Stimulated activated effector memory CD8-positive, alpha-beta T cell treated with anti-CD3 and anti-CD28 coated beads, Interleukin-12 subunit alpha, Interleukin-12 subunit beta, amount 100 ng/mL, for 72 hours (primary cell): ENCODE measurements at places on chromosomes 3 and 15.

DNA sequence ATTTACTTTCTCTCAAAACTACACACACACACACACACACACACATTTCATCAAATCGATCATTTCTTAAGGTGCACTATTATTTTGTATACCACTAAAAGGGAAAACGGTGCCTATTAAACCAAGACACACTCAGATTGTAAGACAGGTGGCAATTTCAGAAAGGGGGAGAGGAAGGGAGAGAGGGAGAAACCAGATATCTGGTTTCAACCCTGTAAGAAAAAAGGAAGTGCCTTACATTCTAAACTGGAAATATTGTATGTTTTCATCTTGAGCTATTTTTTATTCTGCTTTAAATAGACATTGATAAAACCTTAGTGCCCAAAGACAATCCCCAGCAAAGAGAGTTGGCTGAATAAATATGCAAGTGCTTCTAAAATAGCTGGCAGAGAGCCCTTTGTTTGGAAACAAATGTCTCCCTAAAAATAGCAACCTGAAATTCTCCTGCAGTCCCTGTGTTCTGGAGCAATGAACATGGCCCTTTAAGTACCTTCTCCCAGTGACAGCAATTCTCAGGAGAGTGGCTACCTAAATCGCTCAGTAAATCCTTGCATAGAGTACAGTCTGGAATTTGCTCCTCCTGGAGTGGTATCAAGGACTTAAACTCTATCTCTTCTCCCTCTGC lies 85.7 kb downstream of the RARB start:
- no peak for DNase-seq

- DNase-seq, result no peak
Measured at GRCh38 chr3:4983739-4984510, 4.7 kb downstream of the BHLHE40 start.

GRCh38 chr3:12707449-12707848 lies 43.5 kb upstream of the RAF1 start:
- DNase-seq, result no peak

- no peak for DNase-seq
Measured at GRCh38 chr3:130537673-130538304, 20.8 kb downstream of the COL6A6 start.

GRCh38 chr3:42443292-42443691 lies 32.9 kb upstream of the LYZL4 start:
- no peak for DNase-seq

GRCh38 chr3:124404621-124405020 lies 325.6 kb upstream of the UMPS start:
- no peak for DNase-seq

DNA sequence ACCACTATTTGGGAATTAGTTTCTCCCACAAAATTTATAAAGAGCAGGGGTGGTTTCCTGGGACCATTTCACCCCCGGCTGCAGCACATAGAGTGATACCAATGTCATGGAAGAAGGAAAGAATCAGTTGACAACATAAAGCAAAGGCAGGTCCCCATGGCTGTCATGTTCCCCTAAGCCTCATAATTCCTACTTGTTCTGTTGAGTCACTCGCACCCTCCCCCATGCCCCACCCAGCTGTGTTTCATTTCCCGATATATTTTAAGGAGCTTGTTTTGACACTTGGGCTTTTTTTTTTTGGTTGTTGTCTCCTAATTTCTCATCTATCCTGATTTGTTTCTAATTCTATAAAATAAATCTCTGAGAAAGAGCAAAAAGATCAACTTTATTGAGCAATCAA lies 24.9 kb downstream of the ERC2 start:
- no peak for DNase-seq

- DNase-seq, result no peak
Measured at GRCh38 chr3:46889381-46890110, 12.0 kb downstream of the PTH1R start.

GRCh38 chr15:76149291-76149915 lies 89.6 kb downstream of the TMEM266 start:
- DNase-seq, result no peak

DNA sequence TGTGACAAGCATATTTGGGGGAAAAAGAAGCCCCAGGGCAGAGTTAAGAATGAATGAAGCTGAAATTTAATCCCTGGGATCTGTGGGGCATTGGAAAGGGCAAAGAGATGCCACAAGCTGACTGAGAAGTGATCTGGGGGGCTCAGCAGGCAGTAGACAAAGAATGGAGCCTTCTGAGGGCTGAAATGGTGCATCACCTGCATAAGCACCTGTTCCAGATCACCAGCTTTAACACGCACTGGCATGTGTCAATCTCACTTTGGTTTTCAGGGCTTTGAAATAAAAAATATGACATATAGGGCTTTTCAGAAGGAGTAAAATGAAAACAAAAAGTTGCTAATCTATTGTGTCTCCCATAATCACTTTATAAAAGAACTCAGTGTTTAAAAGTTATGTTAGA lies 210.8 kb upstream of the ARHGEF26 start:
- no peak for DNase-seq
